ENCODE measurements at places on chromosomes 7 and 10. TPM values are rescaled to one million over a fixed set of nuclear protein-coding genes. Genes with fewer than 3 reads are reported as not detected.

GRCh38 chr10:89274928-89275327, 23.4 kb upstream of the LIPA start:
- DNase-seq, result no peak

DNA sequence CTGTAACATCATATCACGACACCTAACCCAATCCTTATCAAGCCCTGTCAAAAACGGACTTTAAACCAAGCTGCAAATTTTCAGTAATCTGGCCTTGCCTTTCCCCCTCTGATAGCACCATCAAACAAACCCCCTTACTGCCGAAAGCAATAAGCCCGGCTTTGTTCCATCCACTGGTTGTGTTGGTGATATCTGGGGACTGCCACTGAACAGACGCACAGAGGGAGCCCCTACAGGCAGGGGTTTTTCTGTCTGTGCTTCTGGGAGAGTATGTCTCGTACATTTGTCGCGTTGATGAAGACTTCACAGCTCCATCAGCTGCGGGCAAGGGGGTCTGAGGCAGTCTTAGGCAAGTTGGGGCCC, 550 bp upstream of the PLAU start:
- DNase-seq, result no peak

DNA sequence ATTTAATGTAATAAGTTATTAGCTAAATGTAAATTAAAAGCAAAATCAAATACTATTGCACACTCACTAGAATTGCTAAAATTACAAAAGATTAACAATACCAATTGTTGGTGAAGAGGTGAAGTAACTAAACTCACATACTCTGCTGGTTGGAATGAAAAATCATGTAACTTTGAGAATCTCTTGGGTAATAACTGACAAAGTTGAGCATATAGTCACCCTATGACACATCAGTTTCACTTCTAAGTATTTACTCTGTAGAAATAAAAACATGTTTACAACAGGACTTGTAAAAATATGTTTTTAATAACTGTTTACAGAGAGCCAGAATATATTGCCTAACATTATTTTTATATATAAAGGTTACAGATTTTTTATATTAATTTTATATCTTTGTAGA, 33.6 kb downstream of the CNTNAP2 start:
- DNase-seq, result no peak

- DNase-seq, result no peak
These were observed 4.6 kb downstream of the GNAI1 start for GRCh38 chr7:80139236-80139635.

GRCh38 chr7:71854546-71855397, 557.4 kb downstream of the CALN1 start:
- no peak for DNase-seq

GRCh38 chr10:69726850-69727249, 74.9 kb upstream of the COL13A1 start:
- DNase-seq, result no peak

- DNase-seq, result no peak
These were observed 94.6 kb upstream of the RNF32 start for GRCh38 chr7:156545979-156546378.

GRCh38 chr7:109879287-109879828, 1211.6 kb upstream of the LRRN3 start:
- no peak for DNase-seq

- no peak for DNase-seq
These were observed 148.4 kb downstream of the TPST1 start for GRCh38 chr7:66353547-66353946.

DNA sequence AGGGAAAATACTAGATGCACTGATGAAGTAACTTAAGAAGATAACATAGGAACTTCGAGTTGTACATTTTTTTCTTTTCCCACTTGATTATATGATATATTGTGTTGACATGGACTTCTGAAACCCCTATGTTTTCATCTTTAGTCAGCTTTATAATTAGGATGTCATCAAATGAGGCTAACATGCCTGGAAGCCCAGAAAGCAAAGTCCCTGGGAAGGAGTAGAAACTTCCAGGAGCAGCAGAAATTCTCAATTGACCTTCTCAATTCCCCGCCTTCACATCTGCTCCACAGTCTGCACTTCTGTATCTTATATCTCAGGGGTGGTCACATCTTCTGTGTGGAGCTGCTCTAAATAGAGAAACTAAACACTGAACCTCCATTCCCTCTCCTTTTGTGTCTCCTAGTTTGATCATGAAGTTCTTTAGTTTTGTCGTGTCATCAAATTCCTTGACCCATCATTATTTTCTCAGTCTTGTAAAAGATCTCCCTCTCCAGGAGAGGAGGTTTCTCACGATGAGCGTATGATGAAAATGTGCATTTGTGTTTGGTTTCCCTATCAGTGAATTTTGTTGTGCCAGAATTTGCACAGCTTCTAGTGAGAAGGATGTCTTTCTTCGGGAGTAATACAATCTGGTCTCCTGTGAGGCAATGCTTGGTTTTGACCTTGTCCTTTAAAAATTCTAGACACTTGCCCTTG, 303.3 kb downstream of the SUGCT start:
- DNase-seq, result no peak

- DNase-seq, result no peak
These were observed 675.2 kb upstream of the GALNT17 start for GRCh38 chr7:70456719-70457118.

DNA sequence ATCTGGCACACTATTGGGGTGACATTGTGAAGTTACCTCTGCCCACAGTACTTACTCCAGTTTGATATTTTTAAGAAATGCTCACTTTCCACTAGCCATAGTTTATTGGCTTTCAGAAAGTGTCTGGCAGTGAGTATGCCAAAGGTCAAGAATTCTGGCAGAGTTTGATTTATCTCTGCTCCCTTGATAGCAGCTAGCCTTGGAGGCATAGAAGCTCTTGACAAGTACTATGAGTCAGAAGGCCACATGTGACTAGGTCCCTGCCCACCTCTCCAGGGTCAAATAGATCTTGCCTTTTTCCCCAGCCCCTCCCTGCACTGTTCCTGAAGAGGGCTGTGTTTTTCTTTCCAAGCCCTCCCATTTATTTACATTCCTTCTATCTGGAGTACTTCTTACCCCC, 202.2 kb downstream of the AUTS2 start:
- no peak for DNase-seq

DNA sequence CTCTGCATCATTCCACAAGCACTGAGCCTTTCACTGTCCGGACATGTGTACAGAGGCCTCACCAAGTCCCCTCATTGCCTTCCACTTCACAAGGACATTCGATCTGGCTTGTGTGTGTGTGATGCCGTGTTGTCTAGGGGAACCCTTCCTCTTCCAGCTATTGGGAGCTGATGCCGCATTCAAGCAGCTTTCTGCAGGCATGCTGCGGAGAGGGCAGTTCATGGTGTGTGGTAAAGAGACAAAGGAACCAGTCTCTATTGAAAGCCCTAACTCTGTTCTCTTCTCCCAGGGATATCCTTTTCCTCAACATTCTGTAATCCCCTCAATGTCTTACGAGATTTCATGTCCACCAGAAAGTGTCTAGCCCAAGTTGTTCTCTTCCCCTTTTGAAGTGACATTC, 141.6 kb downstream of the ALOX5 start:
- no peak for DNase-seq

DNA sequence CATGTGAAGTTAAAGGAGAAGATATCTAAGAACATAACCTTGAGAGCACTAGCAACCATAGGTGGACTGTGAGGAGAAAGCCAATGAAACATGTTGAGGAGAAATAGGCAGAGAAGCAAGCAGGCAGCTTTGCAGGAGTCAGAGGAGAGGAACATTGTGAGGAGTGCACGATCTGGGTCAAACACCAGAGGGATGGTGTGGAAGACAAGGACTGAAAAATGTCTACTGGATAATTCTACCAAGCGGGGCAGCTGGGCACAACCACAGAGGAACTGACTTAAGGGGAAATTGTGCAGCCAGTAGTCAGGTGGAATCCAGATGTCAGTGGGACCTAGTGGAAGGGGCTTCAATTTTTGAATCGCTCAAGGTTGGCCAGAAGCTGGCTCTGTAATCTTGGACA, 111.9 kb upstream of the LANCL2 start:
- DNase-seq, result no peak

DNA sequence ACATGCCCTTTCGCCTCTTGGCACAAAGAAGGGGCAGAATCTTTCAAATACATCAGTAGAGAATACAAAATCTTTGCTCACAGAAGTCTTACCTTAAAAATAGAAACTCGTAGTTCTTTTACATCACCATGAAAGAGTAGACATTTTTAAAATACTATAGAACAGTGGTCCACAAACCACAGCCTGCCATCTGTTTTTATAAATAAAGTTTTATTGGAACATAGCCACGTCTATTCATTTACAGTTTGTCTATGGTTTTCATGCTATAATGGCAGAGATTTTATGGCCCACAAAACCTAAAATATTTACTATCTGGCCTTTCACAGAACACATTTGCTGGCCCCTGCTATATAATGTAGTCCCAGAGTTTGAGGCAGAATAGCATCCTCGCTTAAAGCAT, 46.1 kb upstream of the CABCOCO1 start:
- DNase-seq, result no peak

DNA sequence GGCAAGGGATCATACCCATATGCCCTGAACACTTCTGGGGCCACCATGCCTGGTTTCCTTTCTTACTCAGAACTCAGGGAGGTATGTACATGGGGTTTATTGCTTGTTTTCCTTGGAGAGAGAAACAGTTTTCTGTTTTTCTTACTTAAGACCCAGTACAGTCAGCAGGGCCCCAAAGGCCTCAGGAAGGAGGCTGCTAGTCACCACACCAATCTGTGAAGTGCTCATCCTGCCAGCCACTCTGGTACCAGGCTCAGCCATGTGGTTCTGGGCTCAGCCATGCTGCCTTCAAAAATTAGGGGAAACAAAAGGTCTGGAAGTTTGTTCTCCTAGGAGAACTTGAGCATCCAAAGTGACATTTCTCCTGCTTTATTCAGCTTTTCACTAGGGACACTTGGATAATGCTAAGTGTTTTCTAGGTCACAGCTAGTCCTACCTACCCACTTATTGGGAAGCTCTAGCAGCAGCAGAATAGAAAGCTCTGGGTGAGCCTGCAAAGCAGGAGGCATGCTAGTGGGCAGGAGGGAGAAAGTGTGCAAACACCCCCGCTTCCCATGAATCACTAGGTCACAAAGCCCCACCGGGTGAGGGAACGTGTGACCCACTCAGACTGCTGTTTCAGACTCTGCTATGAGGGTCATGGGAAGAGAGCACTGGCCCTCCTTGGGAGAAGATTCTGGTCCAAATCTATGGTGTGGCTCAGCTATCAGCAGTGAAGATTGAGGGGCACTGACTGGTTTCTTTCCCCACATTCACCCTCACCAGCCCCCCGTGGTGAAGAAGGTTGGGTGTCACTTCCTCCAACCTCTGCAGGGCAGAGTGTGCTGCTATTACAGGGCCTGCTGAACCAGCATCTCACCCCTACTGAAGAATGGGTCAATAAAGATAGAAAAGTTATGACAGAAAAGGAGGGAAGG, 23.9 kb downstream of the NUDCD3 start:
- DNase-seq, result no peak

DNA sequence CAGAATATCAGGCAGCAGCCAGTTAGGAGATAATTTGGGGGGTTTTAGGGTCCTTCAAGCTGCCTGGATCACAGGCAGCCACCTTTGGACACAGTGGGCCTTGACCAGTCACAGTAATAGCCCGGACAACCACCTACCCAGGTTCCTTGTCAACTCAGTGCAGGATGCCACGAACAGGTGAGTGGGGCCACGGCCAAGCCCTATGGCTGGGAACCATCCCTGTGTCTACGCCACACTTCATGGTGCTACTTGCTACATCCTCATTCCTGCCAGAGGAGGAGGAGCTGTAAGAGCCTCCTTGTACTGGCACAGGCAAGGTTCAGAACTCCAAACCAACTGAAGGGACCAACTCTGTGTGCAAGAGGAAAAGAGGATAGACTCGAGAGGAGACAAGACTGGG, 19.9 kb downstream of the ITPRIP start:
- DNase-seq, result no peak

GRCh38 chr7:46576950-46577349, 655.9 kb upstream of the IGFBP3 start:
- no peak for DNase-seq

DNA sequence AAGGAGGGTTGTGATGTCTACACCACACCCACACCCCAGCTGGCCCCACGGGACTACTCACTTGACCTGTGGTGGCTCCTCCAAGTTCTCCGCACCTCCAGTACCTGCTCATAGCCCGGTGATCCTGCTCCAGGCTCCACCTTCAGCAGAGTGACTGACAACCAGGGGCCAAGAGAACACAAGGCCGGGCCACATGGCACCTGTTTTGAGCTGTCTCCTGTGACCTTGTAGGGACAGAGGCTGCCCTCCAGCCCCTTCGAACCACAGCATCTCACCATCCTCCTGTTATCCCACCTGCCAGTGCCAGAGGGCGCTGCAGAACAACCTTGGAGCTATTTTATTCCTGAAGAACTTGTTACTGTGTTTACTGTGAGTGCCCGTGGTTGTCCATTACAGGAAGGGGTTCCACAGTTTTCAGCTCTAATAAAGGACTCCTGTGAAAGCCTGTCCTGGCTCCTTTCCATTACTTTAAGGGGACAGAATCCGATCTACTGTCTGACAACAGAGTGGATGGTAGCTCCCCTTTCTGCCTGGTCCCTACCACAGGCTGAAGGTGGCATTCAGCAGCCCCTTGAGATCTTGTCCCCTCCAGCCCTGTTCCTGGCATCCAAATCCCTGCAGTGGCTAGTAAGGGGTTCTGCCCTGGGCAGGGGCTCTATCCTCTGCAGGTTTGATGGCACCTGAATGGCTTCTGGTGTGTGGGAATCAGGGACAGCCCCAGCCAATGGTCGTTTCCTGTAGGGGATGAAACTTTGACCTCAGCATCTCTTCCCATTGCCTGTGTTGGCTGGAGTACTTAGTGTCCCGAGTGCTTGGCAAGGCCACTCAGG, 50.8 kb downstream of the C10orf120 start:
- peak; percentile 49 for DNase-seq

- no peak for DNase-seq
These were observed 40.3 kb downstream of the JMJD1C start for GRCh38 chr10:63425512-63425911.

- no peak for DNase-seq
These were observed 64.4 kb downstream of the GNAI1 start for GRCh38 chr7:80199051-80199450.

SUV39H2 gene
- total RNA-seq, result 26.6 TPM

ARHGEF5 gene
- total RNA-seq, result 44.2 TPM

IGFBP1 gene
- total RNA-seq, result 0.20 TPM

ZPBP gene
- not detected for total RNA-seq

SHH gene
- 0.32 TPM for total RNA-seq

STMP1 gene
- 32.8 TPM for total RNA-seq

KIAA1217 gene
- 7.8 TPM for total RNA-seq

NUB1 gene
- total RNA-seq, result 44.0 TPM

KLF14 gene
- 0.93 TPM for total RNA-seq

IFIT2 gene
- total RNA-seq, result 1.0 TPM

OR2A1 gene
- not detected for total RNA-seq

TMEM270 gene
- 1.1 TPM for total RNA-seq

LIPM gene
- total RNA-seq, result not detected

HABP2 gene
- total RNA-seq, result 0.20 TPM

HEPACAM2 gene
- total RNA-seq, result not detected
